ENCODE measurements at places on chromosomes 6 and 20. TPM values are rescaled to one million over a fixed set of nuclear protein-coding genes. Genes with fewer than 3 reads are reported as not detected.

The GSTA2 gene
- not detected for total RNA-seq

The AHI1 gene
- total RNA-seq, result 12.0 TPM

The DAAM2 gene
- 2.5 TPM for total RNA-seq

The C4A gene
- 0.52 TPM for total RNA-seq

The LCA5 gene
- 7.5 TPM for total RNA-seq

The RBPJL gene
- total RNA-seq, result not detected

The OPRM1 gene
- total RNA-seq, result not detected

Measured in epithelial cell of alveolus of lung (primary cell).